T follicular helper cell (primary cell): ENCODE measurements at places on chromosomes 12 and 14.

DNA sequence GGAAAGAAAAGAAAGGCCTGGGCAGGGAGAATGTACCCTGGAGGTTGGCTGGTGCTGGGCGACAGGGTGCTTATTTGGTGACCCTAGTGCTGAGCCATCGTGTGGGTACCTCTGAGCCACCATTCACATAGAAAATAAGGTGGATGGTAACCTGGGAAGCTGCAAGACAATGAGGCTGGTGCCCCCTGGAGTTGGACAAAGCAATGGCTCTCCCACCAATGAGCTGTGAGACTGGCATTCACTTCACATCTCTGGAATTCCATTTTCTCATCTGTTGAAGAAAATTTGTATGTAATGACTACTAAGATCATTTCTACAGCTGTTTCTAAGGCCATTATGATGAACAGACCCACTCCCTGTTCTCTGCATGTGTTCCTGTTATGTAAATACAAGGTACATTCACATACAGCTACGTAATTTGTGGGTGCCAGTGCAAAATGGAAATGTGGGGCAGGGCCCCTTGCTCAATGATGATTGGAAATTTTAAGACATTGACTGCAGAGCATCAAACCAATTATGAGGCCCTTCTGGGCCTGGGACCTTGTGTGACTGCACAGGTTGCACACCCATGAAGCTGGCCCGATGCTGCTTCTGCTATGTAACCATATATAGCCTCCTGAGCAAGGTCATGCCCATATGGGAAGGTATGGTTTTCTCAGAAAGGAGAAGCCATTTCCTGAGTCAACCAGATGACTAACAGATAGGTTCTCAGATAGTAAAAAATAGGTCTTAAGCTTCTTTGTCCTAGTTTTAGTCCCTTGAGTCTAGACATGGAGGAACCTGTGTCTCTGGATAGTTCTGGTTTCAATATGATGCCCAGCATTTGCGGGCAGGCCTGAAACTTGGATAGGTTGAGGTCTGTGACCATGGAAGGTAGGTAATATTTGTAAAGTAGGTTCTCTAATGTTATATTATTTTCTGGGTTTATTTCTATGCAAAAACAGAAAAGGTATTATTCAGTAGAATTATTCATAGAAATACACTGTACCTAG lies 63.4 kb upstream of the IGF1 start:
- no peak for DNase-seq

DNA sequence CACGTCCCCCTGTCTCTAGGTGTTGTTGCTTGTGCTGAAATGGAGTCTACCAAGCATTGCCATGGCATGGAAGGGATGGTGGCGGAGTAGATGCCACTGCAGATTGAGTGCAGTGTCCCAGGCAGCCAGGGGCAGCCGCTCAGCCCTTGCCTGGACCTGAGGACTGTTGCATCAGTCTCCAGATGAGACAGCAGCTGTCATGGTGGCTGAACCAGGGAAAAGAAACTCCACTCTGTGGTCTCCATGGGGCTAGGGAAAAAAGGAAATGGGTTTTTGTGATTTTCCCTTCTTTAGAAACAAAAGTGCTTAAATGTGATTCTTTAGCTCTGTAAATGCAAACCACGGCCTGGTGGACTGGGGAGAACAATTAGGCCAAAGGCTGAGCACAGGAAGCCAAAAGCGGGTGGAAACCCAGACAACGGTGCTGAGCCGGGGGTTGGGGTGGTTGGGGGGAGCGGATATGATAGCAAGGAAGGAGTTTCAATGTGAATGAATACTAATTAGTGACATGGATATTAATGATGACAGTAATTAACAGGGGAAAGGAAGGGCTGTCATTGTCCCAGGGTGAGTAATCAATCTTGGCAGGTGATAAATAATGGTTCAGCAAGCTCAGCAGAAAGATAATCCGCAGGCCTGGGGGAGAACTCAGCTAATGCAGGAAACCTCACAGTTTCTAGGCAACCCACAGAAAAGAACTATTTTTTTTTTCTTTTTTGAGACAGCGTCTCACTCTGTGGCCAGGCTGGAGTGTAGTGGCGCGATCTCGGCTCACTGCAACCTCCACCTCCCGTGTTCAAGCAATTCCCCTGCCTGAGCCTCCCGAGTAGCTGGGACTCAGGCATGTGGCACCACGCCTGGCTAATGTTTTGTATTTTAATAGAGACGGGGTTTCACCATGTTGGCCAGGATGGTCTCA lies 442.6 kb downstream of the DPF3 start:
- DNase-seq, result peak; percentile 6

DNA sequence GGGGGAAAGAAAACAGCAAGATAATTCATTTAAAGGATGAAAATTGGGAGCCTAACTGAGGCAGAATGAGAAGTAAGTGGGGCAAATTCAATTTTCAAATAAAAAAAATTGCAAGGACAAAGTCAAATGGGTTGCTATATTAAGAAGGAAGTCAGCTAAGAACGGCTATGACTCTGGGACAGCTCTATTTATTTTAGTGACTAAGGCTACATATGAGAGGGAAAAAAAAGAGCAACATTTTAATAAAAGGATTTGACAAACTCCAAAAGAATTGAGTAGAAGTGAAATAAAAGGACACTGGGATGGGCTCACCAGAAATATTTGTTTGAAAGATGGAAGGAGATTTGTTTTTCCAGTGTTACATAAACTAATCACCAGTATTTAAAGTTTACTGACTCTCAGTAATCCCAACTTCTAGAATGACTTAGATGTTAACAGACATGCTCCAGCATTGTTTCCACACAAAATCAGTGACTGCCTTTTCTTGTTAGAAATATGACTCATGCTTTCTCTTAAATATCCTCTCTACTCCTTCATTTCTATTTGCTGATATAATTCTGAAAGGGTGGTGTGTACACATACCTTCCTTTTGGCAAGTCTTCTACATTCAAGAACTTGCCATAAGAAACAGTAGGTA lies 198.5 kb downstream of the SLC25A21 start:
- no peak for DNase-seq

GRCh38 chr14:73935666-73936065 lies 14.2 kb downstream of the FAM161B start:
- DNase-seq, result no peak

DNA sequence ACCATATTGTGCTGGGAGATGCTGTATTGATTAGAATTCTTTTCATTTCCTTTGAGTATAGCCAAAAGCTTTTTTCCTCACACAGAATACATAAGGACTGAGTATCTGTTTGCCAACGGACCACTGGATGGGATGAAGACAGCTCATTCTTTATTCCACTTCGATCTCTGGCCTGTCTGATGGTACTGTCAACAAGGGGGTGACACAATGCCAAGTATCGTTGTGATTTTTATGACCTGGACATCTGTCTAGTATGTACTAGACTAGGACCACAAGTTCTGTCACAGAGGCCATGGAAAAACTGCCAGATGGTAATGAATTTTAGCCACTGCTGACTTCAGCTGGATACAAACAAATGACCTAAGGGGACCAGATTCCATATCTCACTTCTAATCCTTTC lies 502.7 kb downstream of the SOX5 start:
- DNase-seq, result no peak

DNA sequence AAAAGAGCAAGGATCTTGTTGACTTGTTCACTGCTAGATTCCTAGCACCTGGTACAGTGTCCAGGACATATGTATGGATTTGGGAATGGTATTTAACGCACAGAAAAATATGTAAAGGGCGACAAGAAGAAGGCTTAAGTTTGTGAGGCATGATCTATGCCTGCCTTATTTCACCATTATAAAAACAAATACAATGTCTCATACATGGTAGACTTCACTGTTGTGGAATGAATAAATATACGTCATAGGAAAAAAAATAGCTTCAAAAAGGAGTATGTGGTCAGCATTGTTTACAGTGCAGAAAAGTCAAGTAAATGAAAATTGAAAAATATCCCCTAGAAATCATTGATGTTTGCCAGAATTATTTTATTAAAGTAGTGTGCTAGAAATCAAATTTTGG lies 30.0 kb downstream of the HCFC2 start:
- DNase-seq, result no peak

DNA sequence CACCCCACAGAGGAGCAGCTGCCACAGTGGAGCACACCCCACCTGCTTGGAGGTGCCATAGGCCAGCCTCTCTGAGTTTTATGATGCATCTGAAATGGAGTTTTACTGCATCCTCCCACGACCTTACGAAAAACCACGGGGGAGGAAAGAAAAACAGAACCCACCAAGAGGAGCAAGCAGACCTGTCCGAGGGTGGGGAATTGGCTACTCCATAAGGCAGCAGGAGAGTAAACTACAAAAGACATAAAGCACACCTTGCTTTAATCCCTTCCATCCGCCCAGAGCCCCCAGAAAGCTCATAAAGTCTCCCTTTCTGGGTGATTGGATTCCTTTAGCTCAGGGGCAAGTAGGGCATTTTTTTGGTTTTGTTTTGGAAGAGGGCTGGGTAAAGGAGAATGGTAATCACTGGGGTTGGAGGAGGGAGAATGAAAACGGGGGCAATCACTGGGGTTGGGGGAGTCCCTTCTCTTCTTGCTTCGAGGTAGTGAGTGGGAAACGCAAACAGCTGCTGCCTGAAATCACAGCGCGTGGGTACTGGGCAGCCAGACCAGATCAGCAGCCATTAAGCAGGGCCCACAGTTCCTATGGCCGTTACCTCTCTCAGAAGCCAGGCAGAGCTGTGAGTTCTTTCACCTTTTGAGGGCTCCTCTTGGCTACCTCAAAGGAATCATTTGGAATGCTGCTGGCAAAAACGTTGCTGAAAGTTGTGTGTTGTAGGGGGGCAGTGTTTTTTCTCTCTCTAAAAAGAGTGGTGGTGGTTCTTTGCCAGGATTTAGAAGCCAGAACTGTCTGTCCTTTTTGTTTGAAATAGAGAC lies 433.6 kb downstream of the ZFP36L1 start:
- no peak for DNase-seq

DNA sequence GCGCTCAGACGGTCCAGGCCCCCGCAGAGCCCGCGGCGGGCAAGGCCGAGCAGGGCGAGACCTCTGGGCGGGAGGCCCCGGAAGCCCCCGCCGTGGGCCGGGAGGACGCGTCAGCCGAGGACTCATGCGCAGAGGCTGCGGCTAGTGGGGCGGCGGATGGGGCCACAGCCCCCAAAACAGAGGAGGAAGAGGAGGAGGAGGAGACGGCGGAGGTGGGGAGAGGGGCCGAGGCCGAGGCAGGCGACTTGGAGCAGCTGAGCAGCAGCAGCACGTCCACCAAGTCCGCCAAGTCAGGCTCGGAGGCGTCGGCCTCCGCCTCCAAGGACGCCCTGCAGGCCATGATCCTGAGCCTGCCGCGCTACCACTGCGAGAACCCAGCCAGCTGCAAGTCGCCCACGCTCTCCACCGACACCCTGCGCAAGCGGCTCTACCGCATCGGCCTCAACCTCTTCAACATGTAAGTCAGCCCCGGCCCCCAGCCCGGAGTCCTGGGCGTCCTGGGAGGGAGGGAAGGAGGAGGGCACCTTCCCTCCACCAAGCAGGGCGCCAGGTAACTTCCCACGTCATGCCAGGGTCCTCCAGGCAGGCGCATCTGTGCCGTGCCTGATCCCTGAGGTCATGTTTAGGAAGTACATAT lies 72.4 kb downstream of the IQSEC3 start:
- no peak for DNase-seq

DNA sequence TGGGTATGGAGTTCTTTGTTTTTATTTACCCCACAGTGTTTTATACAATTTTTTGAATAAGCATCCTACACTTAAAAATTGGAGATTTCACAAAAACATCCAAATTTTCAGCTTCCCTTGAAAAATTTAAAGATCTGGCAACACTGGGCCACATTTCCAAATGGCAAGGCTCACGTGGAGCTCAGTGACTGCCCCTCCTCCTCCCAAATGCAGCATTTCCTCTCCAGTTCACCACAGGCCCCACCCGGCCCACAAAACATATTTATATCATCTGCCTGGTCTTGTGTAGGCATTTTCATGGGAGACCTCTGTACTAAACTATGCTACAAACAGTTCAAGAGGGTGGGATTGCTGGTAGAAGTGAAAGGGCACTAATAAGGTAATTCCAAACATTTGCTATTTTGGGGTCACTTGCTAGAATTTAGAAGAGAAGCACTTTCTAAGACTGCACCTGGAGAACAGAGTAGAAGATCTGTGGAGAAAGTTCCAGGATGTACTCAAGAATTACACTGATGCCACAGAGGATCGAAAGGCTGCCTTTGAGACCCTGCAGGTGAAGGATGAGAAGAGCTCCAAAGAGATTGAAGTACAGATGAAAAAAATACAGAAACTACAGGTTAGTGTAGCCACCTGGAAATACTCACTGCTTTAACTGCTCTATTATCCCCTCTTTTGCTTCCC lies 7.3 kb downstream of the FKBP11 start:
- DNase-seq, result peak; percentile 28

DNA sequence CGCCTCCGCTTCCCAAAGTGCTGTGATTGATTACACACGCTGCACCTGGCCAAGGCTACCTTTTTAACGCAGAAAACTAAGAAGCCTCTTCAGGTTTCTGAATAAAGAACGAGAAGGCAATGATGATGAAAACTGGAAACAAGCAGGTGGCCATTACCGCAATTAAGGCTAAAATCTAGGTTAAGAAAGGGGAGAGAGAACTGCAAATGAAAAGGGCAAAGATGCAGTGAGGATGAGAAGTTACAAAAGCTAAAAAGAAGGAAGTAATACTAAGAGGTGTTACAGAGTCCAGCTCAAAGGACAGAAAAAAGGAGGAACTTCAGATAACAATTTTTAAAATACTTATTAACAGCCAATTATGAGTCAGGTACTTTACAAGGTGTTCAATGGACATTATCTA lies 79.7 kb downstream of the DUSP16 start:
- no peak for DNase-seq

GRCh38 chr12:24681570-24681969 lies 267.3 kb downstream of the BCAT1 start:
- DNase-seq, result no peak

- DNase-seq, result no peak
Measured at GRCh38 chr12:23415180-23415579, 534.3 kb downstream of the SOX5 start.

GRCh38 chr14:90627478-90627877 lies 188.8 kb downstream of the TTC7B start:
- DNase-seq, result no peak

- no peak for DNase-seq
Measured at GRCh38 chr12:25320123-25321006, 69.6 kb upstream of the KRAS start.

- DNase-seq, result no peak
Measured at GRCh38 chr12:47088021-47088944, 8.5 kb upstream of the AMIGO2 start.

DNA sequence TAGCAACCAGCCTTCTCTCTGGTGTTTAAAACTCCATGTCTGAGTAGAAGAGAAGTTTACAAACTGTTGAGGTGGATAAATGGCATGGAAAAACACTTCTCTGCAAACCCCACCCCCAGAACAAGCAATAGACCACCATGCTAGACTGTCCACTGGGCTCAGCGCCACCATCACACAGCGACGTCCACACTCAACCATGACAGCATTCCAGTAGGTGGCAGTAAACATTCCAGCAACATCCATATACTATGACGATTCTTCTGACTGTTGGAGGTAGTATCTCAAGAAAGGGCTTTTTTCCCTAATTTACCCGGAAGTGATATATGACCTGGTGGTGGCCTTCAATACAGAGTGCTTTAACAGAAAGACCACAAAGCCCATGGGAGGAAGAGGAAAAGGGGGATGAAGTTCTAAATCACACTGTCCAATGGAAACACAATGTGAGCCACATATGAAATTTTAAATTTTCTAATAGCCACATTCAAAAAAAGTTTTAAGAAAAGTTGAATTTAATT lies 152.2 kb downstream of the SLC15A4 start:
- DNase-seq, result no peak

- no peak for DNase-seq
Measured at GRCh38 chr12:15982471-15982870, 71.3 kb downstream of the DERA start.

GRCh38 chr12:51760231-51760630 lies 88.3 kb downstream of the FIGNL2 start:
- no peak for DNase-seq

- no peak for DNase-seq
Measured at GRCh38 chr14:81511111-81511904, 22.3 kb downstream of the SEL1L start.
